ENCODE measurements at places on chromosomes 12 and 14.
A peak's percentile ranks its signal among the peaks of the same experiment; 100 is the strongest.

- DNase-seq = no peak
Measured at GRCh38 chr12:10268037-10268436, 39.6 kb upstream of the KLRD1 start.

GRCh38 chr12:80807640-80808288, 91.1 kb downstream of the MYF5 start:
- DNase-seq = no peak

DNA sequence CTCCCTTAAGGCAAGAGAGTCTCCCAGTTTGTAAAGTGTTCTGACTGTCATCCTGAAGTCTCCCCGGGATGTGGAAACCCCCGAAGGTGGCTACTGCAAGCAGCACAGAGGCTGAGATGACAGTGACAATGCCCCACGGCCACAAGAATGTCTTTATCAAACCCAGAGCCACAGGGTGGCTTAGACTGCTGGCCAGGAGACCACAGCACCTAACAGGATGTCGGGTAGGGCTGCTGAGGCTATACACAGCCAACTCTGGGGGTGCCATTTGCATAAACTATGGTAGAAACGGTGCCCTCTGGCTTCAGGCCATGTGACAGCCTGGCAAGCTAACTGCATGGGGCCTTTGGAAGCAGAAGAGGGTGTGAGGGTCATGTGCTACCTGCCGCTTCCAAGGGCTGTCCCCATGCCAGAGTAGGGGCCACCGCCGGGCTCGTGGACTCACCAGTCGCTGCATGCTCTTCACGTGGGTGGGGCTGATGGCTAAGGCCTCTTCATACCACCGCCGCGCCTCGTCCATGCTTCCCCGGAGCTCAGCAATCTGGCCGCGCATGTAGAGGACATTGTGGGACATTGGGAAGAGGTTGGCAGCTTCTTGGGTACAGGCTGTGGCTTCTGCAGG, 180.9 kb downstream of the CALM1 start:
- DNase-seq = no peak

DNA sequence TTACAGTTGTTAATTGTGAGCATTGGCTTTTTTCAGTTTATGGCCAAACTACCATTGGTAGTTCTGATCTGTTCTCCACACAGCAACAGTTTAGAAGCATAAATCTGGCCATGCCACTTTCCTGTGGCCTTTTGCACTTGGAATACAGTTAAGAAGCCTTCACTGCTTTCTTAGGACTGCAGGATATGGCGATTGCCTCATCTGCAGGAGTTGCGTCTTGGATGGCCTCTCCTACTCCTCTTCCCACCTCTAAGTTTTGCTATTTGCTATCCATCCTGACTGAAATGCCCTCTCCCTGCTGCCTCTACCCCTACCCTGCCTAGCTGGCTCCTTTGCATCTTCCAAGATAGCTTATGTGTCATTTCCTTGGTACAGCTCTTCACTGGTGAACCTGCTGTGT, 12.8 kb upstream of the BMAL2 start:
- no peak for DNase-seq

- no peak for DNase-seq
Measured at GRCh38 chr12:49633703-49634345, 10.5 kb downstream of the PRPF40B start.

DNA sequence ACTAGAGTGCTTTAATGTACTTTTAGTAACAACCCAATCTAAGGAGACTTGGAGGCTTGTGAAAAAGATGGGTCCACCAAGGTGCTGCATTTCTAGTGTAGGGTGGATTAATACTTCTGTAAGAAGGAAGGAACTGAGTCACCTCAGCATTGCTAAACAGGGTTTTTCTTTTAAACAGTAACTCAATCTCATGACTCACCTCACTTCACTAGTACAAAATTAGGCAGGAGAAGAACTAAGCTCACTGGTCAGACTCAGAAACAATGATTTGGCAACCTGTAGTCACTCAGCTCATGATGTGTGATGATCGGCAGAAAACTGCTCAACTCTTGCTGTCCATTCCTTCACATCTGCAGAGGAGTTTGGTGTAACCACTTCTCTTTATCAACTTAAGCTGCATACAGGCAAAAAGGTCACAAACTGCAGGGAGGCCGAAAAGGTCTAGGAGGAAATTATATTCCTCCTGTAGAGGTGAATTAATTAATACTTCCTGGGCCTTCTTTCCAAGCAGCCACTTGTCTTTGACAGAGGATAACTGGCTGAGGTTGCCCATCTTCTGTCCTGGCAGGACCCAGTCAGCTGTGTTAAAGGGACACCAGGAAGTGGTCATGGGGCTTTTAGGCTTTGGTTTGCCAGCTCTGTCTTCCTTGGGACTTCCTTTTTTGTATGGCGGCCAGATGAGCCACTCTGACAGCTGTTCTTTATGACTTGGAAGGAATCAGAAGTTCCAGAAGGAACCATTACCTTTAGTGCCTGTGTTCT, 466.9 kb downstream of the FUT8 start:
- DNase-seq = peak; percentile 72

DNA sequence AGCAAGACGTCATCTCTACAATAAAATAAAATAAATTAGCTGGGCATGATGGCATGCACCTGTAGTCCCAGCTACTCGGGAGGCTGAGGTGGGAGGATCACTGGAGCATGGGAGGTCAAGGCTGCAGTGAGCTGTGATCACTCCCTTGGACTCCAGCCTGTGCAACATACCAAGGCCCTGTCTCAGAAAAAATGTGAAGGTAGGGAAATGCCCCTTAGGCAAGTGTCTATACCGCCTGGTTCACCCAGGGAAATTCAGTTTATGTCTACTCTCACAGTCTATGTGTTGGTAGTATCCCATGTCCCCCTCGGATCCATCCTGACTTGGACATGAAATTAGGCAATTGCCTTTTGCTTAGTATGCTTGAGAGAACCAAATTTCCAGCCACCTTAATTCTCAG, 88.4 kb upstream of the TMEM132C start:
- no peak for DNase-seq

GRCh38 chr14:77035267-77035666, 6.8 kb upstream of the IRF2BPL start:
- DNase-seq = no peak
